Peyer's patch (tissue), 4 donors: ENCODE measurements at places on chromosomes 12 and 14.

- no peak for DNase-seq
Measured at GRCh38 chr12:63302269-63302940, 151.4 kb upstream of the AVPR1A start.

DNA sequence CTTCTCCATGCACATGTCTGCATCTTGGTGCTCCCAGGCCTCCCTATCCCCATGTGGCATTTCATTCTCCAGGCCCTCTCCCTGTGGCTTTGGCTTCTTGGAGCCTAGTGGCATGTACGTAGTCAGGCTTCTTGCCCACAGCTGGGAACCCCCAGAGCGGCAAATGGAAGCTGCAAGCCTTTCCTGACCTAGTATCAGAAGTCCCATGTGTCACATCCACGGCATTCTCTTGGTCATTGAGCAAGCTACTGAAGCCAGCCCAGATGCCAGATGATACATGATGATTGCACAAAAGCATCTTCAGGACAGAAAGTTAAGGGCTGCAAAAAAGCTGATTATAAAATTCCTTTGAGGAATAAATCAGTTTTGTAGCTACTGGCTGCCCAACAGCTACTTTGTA lies 154.9 kb downstream of the PELI2 start:
- no peak for DNase-seq

DNA sequence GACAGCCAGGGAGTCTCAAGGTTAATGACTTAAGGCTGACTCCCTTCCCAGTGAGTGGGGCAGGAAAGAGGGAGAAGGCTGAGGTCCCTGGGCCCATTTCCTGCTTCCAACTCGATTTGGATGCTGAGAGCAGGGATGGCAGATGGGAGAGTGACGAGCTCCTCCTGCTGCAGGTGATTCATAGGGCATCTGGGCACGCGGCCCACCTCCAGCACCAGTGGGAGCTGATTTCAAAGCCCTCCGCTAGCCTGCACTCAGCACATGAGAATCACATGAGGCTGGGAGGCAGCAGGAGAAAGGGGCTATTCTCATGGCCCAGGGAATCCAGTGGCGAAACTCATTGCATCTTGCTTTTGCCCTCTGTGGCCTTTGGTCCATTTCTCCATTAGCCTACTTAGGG lies 90.8 kb downstream of the SSPN start:
- no peak for DNase-seq

- no peak for DNase-seq
Measured at GRCh38 chr12:18045446-18045992, 44.5 kb downstream of the RERGL start.

- DNase-seq = no peak
Measured at GRCh38 chr12:124115976-124116690, 143.1 kb downstream of the ZNF664 start.

DNA sequence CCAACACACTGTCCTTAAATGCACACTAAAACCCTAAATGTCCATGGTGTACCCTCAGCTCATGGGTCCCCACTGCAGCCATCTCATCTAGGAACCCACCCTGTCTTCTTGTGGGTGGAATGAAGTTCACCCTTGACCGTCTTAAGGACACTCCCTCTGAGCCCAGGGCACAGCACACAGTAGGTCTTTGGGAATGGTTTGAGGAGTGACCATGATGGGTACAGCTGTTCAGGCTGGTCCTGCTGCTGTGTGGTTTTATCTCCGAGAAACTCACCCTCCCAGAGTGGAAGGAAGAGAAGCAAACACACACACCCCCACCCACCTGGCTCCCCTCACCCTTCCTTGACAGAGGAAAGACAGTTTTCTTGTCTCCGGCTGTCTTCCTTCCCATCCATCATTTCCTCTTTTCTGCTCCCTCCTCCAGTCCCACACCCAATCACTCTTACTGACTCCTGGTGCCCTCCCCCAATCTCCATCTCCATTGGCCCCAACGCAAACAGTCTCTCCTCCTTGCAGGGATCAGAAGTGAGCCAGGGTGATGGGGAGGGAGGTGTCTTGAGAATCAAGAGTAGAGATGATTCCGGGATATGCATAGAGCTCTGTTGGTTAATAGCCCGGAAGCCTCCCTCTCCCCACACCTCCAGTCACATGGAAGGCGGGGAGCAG lies 105.9 kb upstream of the LHX5 start:
- DNase-seq = no peak

DNA sequence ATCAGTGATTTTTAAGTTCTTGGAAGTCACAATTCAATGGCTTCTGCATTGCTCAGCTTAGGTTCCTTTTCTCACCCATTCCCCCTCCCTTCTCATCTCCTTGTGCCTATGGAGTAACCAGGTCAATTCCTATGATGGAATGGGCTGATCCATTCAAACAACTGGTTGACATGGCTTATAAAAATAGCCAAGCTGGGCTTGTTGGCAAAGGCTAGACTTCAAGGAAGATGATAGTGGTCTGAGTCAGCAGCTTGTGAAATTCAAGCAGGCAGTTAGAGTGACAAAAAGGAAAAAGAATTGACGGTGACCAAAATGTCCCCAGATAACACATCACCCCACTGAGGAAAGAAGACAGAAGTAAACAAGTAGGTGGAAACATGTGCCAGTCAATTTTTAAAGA lies 119.9 kb upstream of the PCED1B start:
- DNase-seq = no peak

DNA sequence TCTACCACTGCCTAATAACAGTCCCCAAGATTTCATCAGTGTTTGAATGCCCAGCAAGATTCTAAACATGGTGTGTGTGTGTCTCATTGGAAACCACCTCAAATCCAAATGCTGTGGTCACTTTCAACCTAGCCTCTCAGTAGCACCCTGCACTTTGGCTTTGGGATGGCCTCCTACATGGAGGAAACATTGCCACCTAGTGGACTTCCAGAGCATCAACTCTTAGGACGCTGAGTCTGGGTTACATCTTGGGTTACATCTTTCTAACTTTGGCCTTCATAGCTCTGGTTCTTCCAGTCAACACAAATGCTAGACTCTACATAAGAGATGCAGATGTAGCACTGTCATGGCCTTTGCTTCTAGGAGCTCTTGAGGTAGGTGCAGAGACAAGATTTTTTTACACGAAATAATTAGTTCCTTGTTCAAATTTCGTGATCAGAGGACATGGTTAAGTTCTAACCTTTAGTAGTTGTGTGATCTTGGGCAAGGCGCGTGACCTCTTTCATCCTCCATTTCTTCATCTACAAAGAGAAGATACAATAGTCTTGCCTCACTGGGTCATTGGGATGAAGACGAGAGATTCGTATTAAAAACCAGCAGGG lies 113.5 kb upstream of the VASH1 start:
- DNase-seq = peak; percentile 58

DNA sequence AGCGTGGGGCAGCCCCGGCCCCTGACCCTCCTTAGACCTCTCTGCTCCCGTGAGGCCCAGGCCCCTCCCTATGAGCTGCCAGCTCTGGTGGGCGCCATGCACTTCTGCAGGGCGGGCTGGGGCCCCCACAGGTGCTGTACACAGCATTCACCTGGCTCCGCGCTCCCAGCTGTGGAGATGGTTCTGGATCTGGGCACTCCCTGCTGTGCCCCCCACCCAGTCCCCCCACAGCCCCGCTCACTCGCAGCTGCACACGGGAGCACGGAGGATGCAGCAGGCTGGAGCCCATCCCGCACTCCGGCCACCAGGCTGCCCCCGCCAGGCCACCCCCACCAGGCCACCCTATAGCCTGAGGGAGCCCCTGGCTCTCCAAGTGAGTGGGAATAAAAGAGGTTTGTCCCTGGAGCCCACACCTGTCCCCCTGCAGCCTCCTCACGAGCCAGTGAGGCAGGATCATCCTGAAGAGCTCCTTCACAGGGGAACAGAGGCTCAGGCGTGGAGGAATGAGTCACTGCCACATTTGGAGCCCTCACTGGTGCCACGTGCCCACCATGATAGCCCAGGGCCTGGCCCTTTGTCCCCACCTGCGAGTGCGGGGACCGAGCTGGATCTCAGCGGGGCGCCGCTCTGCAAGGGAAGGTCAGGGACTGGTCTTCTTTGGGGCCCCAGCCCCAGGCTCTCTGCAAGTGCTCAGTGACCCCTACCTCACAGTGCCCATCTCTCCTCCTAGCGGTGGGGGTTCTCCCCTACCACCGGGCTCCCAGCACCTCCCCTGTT lies 1.9 kb downstream of the ADSS1 start:
- DNase-seq = no peak

DNA sequence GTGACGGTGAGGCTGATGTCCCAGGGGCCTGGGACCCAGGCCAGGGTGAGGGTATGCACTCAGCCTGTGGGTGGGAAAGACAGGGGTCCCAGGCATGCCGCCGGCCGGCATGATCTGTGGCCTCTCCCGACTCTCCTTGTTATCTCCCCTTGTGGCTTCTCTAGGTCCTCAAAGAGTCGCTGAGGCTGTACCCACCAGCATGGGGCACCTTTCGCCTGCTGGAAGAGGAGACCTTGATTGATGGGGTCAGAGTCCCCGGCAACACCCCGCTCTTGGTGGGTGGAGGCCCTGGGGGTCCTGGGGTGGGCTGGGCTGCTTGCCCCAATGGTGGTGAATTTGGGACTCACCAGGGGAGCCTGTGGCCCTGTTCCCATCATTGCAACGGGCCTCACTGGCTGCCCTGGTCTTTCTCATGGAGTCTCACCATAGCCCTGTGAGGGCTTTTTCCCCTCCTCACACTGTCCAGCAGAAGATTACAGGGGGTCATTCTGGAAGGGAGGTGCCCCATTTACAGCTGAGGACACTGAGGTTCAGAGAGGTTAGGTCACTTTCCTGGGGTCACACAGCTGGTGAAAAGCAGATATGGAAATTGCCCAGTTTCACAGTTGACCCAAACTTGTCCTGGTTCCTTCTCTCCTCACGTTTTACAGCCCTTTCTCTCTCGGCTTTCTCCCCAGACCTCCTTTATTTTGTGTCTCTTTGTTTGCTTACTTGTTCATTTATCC lies 37.9 kb downstream of the CYP46A1 start:
- DNase-seq = peak; percentile 11

DNA sequence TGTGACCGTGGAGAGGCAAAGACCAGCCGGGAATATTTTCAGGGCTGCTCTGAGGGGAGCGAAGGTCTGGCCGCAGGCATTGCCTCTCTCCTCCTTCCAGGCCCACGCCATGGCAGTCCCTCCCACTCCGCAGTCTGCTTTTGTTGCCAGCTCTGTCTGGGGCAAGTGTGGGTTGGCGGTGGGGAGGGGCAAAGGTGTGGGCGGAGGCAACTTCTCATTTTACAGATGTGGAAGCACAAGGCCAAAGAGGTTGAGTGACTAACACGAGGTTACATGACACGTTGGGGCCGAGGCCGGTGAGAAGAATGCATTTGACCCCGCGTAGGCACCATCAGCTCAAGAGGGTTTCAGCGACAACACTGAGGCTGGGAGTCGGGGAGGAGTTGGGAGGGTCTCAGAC lies 6.1 kb upstream of the FAIM2 start:
- no peak for DNase-seq

DNA sequence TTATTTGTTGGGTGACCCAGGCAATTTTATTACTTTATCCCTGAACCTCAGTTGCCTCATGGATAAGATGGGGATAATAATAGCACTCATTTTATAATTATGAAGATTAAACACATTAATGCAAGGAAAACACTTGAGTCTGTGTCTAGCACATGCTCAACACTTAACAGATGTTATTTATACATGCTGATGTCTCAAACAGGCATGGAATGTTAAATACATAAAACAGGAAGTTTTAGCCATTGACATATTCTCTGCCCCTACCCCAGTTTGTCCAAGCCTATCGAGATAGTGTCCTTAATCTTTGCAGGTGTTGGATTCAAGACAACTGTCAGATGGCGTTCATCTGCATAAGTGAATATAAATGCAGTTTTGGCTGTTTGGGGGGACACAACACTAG lies 109.8 kb downstream of the SCAF11 start:
- DNase-seq = no peak

DNA sequence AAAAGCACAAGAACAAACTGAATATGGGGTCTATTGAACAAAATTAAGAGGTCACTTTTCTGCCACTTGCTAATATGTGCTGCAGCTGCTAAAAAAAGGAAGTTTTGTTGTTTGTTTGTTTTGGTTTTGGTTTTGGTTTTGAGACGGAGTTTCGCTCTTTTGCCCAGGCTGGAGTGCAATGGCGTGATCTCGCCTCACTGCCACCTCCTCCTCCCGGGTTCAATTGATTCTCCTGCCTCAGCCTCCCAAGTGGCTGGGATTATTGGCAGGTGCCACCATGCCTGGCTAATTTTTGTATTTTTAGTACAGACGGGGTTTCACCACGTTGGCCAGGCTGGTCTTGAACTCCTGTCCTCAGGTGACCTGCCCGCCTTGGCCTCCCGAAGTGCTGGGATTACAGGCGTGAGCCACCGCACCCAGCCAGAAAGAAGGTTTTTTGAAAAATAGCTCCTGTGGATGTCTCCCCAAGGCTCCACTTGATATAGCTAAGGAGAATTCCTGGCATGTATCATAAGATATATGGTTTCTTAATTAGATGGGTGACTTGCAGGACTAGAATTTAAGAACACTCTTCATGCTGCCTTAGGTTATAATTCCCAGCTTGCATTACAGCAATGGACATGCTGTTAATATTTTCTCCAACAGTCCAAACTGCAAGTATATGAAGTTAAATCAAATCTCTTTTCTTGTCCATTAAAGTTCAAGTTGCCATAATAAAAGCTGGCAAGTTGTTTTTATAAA lies 237.6 kb upstream of the AMIGO2 start:
- DNase-seq = peak; percentile 34

DNA sequence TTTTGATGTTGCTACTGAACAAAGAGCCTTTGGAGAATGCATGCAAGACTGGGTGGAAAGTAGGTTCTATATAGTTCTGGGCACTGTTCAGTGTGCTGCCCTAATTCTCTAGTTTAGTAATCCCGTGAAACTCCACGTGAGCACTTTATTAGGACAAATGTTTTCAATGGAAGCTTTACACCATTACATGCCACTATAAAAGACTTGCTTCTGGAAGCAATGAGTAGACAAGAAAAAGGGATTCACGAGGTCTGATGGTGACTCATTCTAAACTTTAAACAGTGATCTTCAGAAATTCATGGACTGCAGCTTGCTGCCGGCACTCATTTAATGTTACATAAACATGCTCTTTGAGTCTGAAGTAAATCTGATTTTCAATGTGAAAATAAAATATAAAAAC lies 22.3 kb downstream of the ATG14 start:
- DNase-seq = no peak

DNA sequence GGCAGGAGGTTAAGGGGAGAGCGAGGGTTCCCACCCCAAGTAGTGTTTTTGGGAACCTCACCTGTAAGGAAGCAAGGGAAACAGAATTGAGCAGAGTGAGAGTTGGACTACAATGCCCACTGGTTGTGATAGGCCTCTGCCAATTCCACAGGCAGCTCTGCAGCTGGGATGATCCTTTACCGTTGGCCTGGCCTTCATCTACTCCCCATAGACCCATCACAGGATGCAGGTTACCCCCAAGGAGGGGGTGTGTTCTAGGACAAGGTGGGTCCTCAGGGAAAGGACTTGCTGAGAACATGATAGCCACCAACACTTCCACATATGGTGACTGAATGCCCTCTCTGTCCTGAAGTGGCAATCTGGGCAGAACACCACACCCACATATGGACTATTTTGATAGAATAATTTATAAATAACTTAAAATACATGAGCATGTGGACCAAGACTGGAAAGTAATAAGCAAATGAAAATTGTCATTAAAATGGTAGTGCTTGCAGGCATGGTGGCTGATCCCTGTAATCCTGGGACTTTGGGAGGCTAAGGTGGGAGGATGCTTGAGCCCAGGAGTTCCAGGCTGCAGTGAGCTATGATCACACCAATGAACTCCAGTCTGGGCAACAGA lies 8.4 kb downstream of the PHLDA1 start:
- DNase-seq = no peak

GRCh38 chr14:26401179-26401968 lies 196.5 kb downstream of the NOVA1 start:
- DNase-seq = no peak
